ENCODE measurements at places on chromosomes 12 and 14. TPM values are rescaled to one million over a fixed set of nuclear protein-coding genes. Genes with fewer than 3 reads are reported as not detected.

GRCh38 chr12:72676556-72676955 lies 404.4 kb downstream of the TRHDE start:
- H3K27ac ChIP-seq, result no peak overlapping the region
- no peak for DNase-seq
- H3K4me1 ChIP-seq, result no peaks in the 10 kb centered on the region
- H3K36me3 ChIP-seq, result no peaks in the 10 kb centered on the region

The OTOGL gene
- total RNA-seq, result 3.1 TPM

DNA sequence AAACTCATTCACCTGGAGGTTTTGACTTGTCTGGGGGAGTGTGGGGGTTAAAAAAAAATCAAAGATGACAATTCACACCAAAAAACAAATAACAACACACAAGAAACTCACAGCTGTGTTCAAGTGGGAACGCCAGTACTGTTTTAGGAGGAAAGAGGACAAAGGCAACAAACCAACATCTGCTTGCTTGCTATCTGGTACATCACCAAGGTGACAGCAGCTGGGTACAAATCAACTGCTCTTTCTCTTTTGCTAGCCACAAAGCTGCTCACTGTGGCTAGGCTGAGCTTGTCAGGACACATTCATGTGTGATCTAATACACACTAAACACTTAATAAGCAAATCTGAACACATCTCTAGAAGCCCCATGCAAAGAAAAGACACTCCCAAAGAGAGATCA lies 128.0 kb upstream of the RAP1B start:
- H3K27ac ChIP-seq, result no peak overlapping the region
- H3K4me1 ChIP-seq, result no peaks in the 10 kb centered on the region
- H3K36me3 ChIP-seq, result no peaks in the 10 kb centered on the region

- no peak overlapping the region for H3K27ac ChIP-seq
- no peak for DNase-seq
- peaks cover 4% of the 10 kb centered on the region for H3K4me1 ChIP-seq
- no peaks in the 10 kb centered on the region for H3K36me3 ChIP-seq
- no peaks in the 10 kb centered on the region for H3K27me3 ChIP-seq
These were observed 20.3 kb upstream of the GPR33 start for GRCh38 chr14:31508135-31508534.

- H3K36me3 ChIP-seq, result no peaks in the 10 kb centered on the region
- no peak overlapping the region for H3K4me3 ChIP-seq
- H3K27ac ChIP-seq, result no peak overlapping the region
- DNase-seq, result no peak
- no peaks in the 10 kb centered on the region for H3K27me3 ChIP-seq
These were observed 151.4 kb downstream of the SSPN start for GRCh38 chr12:26346736-26347135.

GRCh38 chr12:83042441-83043200 lies 355.9 kb downstream of the TMTC2 start:
- DNase-seq, result no peak
- H3K27ac ChIP-seq, result no peak overlapping the region
- H3K27me3 ChIP-seq, result no peaks in the 10 kb centered on the region
- no peaks in the 10 kb centered on the region for H3K36me3 ChIP-seq

DNA sequence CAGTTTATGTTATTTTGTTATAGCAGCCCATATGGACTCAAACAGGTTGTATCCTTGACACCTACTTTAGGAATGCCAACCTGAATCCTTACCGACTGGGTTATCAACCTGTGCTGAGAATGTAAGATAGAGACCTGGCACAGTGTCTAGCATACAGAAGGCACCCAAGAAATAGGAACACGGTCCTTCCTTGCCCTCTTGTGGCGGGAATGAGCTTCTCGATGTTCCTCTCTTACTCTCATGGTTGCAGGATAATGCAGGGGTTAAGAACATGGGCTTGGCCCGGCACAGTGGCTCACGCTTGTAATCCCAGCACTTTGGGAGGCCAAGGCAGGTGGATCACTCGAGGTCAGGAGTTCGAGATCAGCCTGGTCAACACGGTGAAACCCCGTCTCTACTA lies 6.5 kb downstream of the C12orf43 start:
- H3K4me1 ChIP-seq, result no peaks in the 10 kb centered on the region
- no peaks in the 10 kb centered on the region for H3K27me3 ChIP-seq

Data from upper lobe of left lung (tissue), 6 donors.